T-helper 2 cell treated with Interferon-gamma antibody and Interleukin-4, amounts not matched to agents 5 μg/mL and 100 μg/mL, for 36 hours (primary cell): ENCODE measurements at places on chromosomes 4 and X.
A peak's percentile ranks its signal among the peaks of the same experiment; 100 is the strongest.

GRCh38 chr4:98677799-98678198, 19.4 kb upstream of the TSPAN5 start:
- H3K4me3 ChIP-seq: no peak overlapping the region
- H3K36me3 ChIP-seq: no peaks in the 10 kb centered on the region
- peaks cover 22% of the 10 kb centered on the region for H3K4me1 ChIP-seq
- no peak overlapping the region for H3K27ac ChIP-seq
- H3K27me3 ChIP-seq: no peaks in the 10 kb centered on the region
- no peak for DNase-seq

DNA sequence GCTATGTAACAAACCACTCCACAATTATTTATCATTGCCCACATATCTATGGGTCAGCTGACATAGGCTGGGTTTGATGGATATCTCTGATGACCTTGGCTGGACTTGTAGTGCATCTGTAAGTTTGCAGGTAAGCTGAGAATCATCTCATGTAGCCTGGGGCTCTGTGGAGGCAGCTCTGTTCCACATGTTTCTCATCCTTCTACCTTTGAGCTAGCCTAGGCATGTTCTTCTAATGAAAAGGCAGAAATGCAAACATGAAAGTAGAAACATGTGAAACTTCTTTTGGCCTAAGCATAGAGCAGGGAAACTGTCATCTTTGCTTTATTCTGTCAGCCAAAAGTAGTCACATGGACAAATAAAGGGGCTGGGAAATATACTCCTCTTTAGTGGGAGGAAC, 18.2 kb downstream of the MRPL1 start:
- H3K27ac ChIP-seq: no peak overlapping the region
- H3K36me3 ChIP-seq: peaks cover 41% of the 10 kb centered on the region
- H3K4me1 ChIP-seq: peaks cover 20% of the 10 kb centered on the region

DNA sequence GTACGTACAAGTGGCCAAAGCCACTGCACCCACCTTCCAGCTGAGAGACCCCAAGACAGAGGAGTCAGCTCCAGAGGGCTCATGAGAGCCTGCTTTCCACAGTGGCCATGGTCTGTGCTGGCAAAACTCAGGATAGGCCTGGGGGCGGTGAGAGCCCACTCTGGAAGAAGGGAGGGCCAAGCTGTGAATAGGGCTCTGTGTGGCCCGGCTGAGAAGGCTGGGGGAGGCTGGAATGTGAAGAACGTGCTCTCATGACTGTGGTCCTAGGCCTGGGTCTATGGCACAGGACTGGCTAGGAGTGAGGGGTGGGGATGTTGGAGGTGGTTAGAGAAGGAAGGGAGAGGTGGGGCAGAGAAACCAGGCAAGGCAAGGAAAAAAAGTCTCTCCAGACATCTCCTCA, 13.3 kb downstream of the STARD8 start:
- no peaks in the 10 kb centered on the region for H3K4me1 ChIP-seq
- H3K27ac ChIP-seq: no peak overlapping the region
- peaks cover 3% of the 10 kb centered on the region for H3K27me3 ChIP-seq
- no peak for DNase-seq

- no peaks in the 10 kb centered on the region for H3K4me1 ChIP-seq
- no peak overlapping the region for H3K27ac ChIP-seq
Measured at GRCh38 chr4:4994312-4995097, 24.8 kb downstream of the CYTL1 start.

- no peak for DNase-seq
- H3K27ac ChIP-seq: no peak overlapping the region
Measured at GRCh38 chr4:96035727-96036126, 195.8 kb downstream of the PDHA2 start.

- peaks cover 5% of the 10 kb centered on the region for H3K36me3 ChIP-seq
- H3K4me1 ChIP-seq: peaks cover 16% of the 10 kb centered on the region
- H3K27ac ChIP-seq: no peak overlapping the region
- H3K27me3 ChIP-seq: no peaks in the 10 kb centered on the region
- no peak for DNase-seq
Measured at GRCh38 chrX:15160558-15161095, 109.3 kb downstream of the ASB9 start.

- H3K27ac ChIP-seq: no peak within 1 kb of the TSS
- no peaks in the 10 kb centered on the region for H3K36me3 ChIP-seq
- DNase-seq: no peak
Measured at GRCh38 chrX:151974336-151975227, at the start of gene GABRE. TSS of gene GABRE (minus strand) at chrX:151974676. CDS start at chrX:151974625, 51 bp downstream.

DNA sequence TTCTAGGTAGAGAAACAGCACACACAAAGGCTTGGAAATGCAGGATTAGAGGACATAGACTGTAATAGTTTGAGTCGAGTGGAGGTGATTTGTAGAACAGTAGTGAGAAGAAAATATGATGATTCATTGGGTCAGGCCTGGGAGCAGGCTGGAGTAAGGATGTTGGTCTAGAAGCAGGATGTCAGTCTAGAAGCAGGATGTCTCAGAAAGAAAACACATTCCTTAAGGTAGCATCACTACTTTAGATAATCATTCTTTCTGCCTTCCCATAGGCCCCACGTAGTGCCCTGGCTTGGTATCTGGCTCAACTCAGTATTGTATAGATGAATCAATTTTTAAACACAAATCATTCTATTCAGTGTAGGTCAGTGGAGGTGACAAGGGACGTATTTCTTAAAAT, 11.2 kb upstream of the DACH2 start:
- peaks cover 2% of the 10 kb centered on the region for H3K27me3 ChIP-seq
- peaks cover 1% of the 10 kb centered on the region for H3K4me1 ChIP-seq
- no peak for DNase-seq
- H3K36me3 ChIP-seq: no peaks in the 10 kb centered on the region
- no peak overlapping the region for H3K4me3 ChIP-seq
- H3K27ac ChIP-seq: no peak overlapping the region

DNA sequence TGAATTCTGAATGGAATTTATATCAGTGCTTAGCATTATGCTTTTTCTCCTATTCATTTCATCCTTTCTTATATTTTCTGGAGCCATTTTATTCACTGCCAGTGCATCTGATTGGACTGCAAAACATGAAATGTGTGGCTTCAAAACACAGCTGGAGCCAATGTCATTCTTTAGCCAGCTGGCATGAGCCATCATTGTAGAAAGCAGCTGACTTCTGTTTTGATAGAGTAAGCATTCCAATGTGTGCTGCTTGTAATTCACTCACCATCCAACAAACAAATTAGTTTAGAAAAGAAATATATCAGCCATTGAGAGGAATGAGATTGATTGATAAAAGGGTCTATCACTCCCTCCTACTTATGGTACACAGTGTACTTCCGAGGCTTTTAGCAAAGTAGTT, 2616.0 kb downstream of the ARAP2 start:
- no peaks in the 10 kb centered on the region for H3K36me3 ChIP-seq
- no peak for DNase-seq
- no peak overlapping the region for H3K27ac ChIP-seq
- no peak overlapping the region for H3K4me3 ChIP-seq

GRCh38 chr4:37675587-37676290, 10.4 kb downstream of the RELL1 start:
- peak overlapping the region; percentile 24 for H3K27ac ChIP-seq
- peak; percentile 29 for DNase-seq
- no peaks in the 10 kb centered on the region for H3K27me3 ChIP-seq
- H3K36me3 ChIP-seq: peaks cover 35% of the 10 kb centered on the region
- peak overlapping the region; percentile 67 for H3K4me3 ChIP-seq

GRCh38 chr4:71460371-71460770, 121.6 kb downstream of the SLC4A4 start:
- no peaks in the 10 kb centered on the region for H3K27me3 ChIP-seq
- no peak overlapping the region for H3K27ac ChIP-seq
- no peak for DNase-seq
- no peaks in the 10 kb centered on the region for H3K4me1 ChIP-seq
- H3K36me3 ChIP-seq: no peaks in the 10 kb centered on the region

- H3K27ac ChIP-seq: no peak overlapping the region
- H3K36me3 ChIP-seq: no peaks in the 10 kb centered on the region
- H3K4me3 ChIP-seq: no peak overlapping the region
- no peak for DNase-seq
- no peaks in the 10 kb centered on the region for H3K27me3 ChIP-seq
Measured at GRCh38 chr4:179307297-179308136, 1865.3 kb upstream of the AGA start.

GRCh38 chrX:44503560-44503959, 39.1 kb downstream of the FUNDC1 start:
- no peaks in the 10 kb centered on the region for H3K4me1 ChIP-seq
- H3K36me3 ChIP-seq: no peaks in the 10 kb centered on the region
- no peak overlapping the region for H3K4me3 ChIP-seq
- H3K27me3 ChIP-seq: peaks cover 8% of the 10 kb centered on the region
- no peak for DNase-seq
- no peak overlapping the region for H3K27ac ChIP-seq

- H3K36me3 ChIP-seq: no peaks in the 10 kb centered on the region
- DNase-seq: no peak
- H3K4me3 ChIP-seq: no peak overlapping the region
- H3K4me1 ChIP-seq: peaks cover 10% of the 10 kb centered on the region
Measured at GRCh38 chrX:19190902-19191301, 68.6 kb upstream of the ADGRG2 start.

DNA sequence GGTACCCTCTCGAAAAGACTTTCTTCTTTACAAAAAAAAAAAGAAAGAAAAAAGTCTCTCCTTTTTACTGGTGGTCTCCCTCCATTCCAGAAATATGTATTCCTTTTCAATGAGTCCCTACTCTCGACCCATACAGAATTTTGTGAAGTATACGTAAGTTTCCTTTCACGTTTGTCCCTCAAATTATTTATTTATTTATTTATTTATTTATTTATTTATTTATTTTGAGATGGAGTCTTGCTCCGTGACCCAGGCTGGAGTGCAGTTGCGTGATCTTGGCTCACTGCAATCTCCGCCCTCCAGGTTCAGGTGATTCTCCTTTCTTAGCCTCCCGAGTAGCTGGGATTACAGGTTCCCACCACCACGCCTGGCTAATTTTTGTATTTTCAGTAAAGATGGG, 429.2 kb upstream of the AR start:
- no peak for DNase-seq
- H3K27ac ChIP-seq: no peak overlapping the region
- H3K36me3 ChIP-seq: no peaks in the 10 kb centered on the region
- no peaks in the 10 kb centered on the region for H3K4me1 ChIP-seq

DNA sequence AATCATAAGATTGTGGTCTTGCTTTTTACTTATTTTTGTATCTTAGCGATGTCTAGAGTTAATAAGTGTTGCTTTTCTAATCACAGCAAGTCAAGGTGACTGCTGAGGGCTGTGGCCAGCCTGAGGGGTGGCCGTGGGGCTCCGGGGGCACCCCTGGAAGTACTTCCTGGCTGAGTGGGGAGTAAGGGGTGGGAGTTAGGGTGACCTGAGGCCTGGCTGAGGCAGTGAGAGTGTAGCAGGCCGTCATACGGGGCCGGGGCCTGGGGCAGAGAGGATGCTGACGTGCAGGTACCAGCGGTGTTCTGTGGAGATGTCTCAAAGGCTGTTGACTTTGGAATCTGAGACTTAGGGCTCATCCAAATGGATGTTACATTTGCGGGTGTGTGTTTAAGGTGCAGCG, 29.3 kb downstream of the PIGG start:
- no peaks in the 10 kb centered on the region for H3K27me3 ChIP-seq
- H3K4me3 ChIP-seq: no peak overlapping the region
- no peaks in the 10 kb centered on the region for H3K4me1 ChIP-seq
- no peak for DNase-seq

- no peaks in the 10 kb centered on the region for H3K36me3 ChIP-seq
- no peaks in the 10 kb centered on the region for H3K4me1 ChIP-seq
- peaks cover 13% of the 10 kb centered on the region for H3K27me3 ChIP-seq
Measured at GRCh38 chr4:71229477-71230270, 109.1 kb upstream of the SLC4A4 start.

DNA sequence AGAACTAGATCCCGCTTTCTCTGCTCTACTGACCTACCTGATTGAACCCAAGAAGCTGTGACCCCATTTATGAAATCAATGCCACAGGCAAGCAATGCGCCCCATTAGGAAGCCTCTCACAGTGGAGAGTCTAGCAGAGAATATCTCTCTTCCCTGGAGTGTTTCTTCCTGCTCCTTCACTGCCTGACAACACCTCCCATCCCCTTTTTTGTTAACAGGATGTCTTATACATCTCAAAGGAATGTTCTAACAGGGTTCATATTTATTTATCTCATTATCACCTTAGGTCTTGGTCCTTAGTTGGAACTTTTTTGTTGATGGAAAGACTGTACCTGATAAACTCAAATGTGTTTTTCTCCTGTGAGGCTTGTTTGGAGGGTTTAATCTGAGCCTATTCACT, 35.5 kb downstream of the SLIT2 start:
- DNase-seq: no peak
- H3K36me3 ChIP-seq: no peaks in the 10 kb centered on the region
- H3K27ac ChIP-seq: no peak overlapping the region
- no peak overlapping the region for H3K4me3 ChIP-seq

DNA sequence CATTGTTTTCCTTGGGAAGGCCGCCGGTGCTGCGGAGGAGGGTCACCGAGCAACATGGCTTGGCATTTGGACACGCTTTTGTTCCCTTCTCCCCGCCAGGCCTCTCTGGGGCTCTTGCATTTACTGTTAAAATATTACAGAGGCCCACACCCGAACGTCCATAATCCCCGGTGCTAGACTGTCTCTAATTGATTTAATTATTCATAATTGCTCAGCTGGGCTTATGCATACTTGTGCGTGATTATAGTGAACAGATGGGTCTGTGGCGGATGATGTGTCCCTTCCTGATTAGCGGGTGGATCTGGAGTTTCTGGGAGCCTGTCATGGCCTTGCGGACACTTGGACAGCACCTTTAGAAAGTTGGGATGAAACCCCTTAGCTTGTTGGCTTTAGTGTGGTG, 100.2 kb upstream of the MSX1 start:
- DNase-seq: no peak
- no peak overlapping the region for H3K4me3 ChIP-seq
- no peaks in the 10 kb centered on the region for H3K36me3 ChIP-seq
- H3K4me1 ChIP-seq: peaks cover 10% of the 10 kb centered on the region
- peaks cover 3% of the 10 kb centered on the region for H3K27me3 ChIP-seq

GRCh38 chrX:56569378-56570057, 6.1 kb downstream of the UBQLN2 start:
- H3K4me1 ChIP-seq: peaks cover 24% of the 10 kb centered on the region
- DNase-seq: no peak
- peaks cover 54% of the 10 kb centered on the region for H3K36me3 ChIP-seq
- no peak overlapping the region for H3K4me3 ChIP-seq
- no peak overlapping the region for H3K27ac ChIP-seq

DNA sequence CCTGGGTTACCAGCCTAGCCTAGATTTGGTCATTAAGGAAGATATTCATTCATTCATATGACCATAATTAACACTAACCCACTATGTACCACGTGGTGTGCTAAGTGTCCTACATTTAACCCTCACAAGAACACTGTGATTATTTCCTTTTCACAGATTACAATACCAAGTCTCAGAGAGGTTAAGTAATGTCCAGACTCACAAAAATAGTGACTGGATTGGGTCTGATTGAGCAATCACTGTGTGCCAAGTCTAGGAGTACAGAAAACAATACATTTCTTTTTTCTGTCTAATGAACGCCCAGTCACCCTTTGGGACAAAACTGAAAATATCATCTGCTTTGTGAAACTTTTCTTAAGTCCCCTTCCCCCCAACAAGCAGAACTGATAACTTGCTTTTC, 7.6 kb upstream of the DLG3 start:
- no peak overlapping the region for H3K27ac ChIP-seq
- no peak for DNase-seq
- peaks cover 25% of the 10 kb centered on the region for H3K27me3 ChIP-seq
- H3K4me1 ChIP-seq: peaks cover 23% of the 10 kb centered on the region
- H3K36me3 ChIP-seq: no peaks in the 10 kb centered on the region
- H3K4me3 ChIP-seq: no peak overlapping the region

GRCh38 chr4:166091146-166091545, 218.1 kb downstream of the TLL1 start:
- no peaks in the 10 kb centered on the region for H3K36me3 ChIP-seq
- DNase-seq: no peak
- no peaks in the 10 kb centered on the region for H3K27me3 ChIP-seq
- no peaks in the 10 kb centered on the region for H3K4me1 ChIP-seq
- no peak overlapping the region for H3K4me3 ChIP-seq
